ENCODE measurements at places on chromosomes 7 and 10.

DNA sequence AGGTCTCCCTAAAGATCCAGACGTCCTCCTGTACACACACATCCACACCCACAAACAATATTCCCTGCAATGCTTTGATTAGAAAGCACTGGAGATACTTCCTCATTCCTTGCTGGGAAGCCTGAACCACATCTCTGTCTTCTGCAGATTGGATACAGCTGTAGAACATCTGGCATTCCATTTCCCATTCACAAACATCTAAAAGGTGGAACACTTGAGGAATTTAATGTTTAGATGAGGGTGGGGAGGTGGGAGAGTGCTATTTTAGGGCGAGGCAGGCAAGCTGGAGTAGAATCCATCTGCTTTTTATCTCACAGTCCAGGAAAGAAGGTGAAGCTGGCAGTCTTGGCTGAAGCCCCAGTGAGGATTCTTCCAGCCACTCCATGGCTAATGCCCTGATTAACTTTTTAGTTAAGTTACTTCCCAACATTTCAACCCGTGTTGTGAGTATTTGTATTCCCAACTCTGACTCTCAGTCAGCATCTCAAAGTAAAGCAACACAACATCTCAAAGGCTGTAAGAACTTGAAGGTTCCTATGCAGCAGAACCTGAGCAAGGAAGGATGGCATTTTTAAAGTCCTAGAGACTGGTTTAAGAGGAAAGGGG, 46.1 kb downstream of the CYTH3 start:
- peak; percentile 46 for DNase-seq

GRCh38 chr10:105391670-105392351, 750.7 kb downstream of the SORCS3 start:
- no peak for DNase-seq

- no peak for DNase-seq
These were observed 28.0 kb upstream of the CTTNBP2 start for GRCh38 chr7:117901089-117901797.

GRCh38 chr10:22978918-22979317, 51.1 kb downstream of the ARMC3 start:
- DNase-seq = no peak

DNA sequence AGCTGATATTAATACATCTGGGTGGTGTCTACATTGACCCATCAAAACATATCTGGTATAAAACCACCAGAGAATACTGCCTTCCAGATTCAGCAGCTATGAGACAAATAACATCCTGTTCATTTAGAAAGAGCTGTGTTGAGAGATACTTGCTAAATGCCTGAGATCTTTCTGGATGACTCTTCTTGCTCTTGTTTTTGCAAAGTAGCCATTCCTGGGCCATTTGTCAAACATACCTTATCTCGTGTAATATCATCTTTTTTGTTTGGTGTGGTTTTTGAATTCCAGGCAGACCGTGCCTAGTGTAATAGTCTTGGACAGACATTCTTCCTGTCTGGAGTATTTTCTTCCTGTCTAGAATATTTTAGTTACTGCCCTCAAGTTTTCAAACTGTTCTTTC, 74.7 kb upstream of the PRR15 start:
- peak; percentile 81 for DNase-seq

DNA sequence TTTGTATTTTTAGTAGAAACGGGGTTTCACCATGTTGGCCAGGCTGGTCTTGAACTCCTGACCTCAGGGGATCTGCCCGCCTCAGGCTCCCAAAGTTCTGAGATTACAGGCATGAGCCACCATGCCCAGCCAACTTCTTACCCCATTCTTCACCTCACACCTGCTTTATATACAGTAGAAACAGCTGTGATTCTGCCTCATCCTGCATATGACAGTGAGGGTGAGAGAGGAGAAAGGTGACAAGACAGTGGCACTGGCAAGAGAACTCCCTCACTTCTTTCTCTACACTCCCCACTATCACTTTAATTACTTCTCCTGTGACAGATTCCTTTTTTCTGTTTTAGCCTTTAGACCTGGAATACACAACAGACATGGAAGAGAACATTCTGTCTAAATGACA, 61.8 kb upstream of the CAPZA2 start:
- no peak for DNase-seq

GRCh38 chr7:16739863-16740622, 13.5 kb upstream of the TSPAN13 start:
- peak; percentile 92 for DNase-seq

DNA sequence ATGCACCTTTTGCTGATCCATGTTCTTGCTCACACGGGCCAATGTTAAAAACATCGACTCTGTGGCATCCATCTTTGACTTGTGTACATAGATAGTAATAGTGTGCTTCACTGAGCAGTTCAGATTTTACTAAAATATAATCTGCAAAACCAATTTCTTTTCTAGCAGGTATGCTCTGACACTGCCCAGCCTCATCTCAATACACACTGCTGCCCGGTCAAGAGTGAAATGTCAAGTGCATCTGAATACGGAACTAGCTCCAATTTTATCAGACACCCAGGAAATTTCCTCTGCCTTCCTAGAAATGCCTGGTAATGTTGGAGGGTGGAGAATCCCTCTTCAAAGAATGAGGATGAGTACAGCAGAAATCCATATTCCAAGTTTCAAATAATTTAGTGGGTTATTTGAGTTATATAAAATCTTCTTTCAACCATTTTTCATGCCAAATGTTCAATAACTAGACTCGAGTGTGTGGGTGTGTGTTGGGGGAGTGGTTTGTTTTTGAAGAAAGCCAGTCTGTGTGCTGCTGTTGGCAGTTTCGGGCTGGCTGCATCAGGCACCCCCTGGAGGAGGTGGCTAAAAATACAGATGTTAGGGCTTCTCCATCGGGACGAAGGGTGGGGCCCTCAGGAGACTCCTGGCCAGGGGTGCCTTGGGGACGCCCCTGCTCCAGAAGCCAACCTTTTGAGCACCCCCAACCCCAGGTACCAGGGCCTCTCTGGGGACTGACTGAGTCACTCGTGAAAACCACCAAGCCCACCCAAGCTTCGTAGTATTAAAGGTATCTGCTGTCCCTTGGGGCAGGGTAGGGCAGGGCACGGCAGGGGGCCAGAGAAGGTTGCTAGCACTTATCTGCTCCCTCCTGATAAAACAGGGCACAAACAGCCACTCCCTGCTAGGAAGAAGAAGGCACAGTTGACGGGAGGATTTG, 15.4 kb downstream of the CTBP2 start:
- no peak for DNase-seq

- DNase-seq = peak; percentile 53
These were observed 181.5 kb upstream of the PLXNA4 start for GRCh38 chr7:132757783-132758182.

GRCh38 chr7:37527109-37527508, 78.4 kb upstream of the ELMO1 start:
- DNase-seq = no peak

DNA sequence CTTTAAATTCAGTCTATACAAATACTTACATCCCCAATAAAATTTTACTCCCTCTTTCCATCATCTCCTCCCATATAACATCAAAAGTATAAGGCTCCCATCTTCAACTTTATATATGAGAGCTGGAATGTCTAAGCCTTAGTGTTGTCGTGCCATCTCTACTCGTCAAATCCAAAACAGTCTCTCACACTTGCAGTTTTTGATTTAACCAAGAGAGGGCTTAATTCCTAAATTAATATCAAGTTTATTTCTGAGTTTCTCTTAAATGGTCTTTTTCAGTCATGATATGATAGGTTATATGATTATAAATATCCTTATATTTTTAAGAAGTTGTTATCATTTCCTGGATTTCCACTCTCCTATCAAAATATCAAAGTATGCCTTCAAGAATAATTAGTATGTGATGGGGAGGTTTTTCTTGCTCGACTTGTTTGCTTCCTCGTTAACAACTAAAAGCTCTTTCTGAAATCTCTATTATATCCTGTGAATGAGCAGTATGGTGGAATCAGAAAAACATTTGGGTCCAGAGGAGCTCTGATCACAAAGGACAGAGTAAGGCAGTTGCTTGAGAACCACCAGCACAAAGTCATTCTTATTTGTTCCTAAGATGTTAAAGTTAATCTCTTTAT, 12.5 kb upstream of the LIPK start:
- DNase-seq = no peak

- DNase-seq = no peak
These were observed 750.8 kb downstream of the REEP3 start for GRCh38 chr10:64271983-64272382.

- DNase-seq = no peak
These were observed 202.0 kb downstream of the POM121L12 start for GRCh38 chr7:53237344-53237913.

DNA sequence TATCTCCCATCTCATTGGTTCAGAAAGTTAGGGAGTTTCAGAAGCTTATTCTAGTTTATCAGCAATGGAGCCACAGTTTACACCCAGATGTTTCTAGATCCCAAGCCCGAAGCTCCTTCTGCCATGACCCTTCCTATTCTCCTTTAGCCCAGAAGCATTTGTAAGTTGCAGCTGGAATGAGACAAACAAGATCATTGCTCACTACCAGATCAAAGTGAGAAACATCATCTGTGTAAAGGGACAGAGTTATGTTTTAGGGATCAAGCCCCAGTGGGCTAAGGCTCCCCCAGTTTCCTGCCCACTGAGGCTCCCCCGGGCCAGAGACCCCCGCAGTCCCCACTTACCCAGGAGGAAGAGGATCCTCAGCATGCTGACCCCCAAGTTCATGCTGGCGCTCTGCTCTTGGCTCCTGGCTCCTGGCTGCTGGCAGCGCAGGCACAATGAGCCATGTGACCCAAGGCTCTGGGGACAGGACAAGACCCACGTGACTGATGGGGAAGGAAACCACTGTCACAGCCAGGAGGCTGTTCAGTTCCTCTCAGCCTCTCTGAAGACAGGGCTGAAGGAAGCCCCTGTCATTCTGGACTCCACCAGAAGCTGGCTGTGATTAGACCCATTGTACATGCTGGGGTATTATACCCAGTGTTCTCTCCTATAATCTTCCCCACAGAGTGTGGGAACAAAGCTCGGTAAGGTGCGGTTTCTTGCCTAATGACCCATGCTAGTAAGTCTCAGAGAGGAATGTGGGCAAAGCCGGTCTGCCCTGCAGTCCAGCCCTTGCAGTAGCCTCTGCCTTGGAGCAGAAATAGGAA, at the start of gene TMEM273:
TSS of gene TMEM273 (minus strand) at position 442 of the 812 bp plus-strand sequence. CDS start at position 387, 55 bp downstream.
- DNase-seq = peak; percentile 16

DNA sequence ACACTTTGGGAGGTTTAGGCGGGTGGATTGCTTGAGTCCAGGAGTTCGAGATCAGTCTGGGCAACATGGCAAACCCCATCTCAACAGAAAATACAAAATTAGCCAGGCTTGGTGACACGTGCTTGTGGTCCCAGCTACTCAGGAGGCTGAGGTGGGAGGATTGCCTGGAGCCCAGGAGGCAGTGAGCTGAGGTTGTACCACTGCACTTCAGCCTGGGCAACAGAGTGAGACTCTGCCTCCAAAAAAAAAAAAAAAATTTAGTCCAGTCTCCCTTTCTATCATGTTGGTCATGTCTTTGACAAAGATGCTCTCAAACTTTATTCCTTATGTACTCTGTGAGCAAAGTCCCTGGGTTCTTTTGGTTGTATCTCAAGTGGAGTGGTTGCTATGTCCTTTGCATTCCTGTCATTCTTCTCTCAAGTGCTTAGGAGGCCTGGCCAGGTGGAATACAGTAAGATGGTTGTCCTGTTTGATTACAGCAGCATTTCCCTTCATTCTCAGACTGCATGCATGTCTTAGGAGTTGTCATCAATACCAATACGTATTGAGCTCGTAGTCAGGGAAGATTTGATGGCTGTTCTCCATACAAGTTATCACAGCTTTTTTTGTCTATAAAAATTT, 85.7 kb downstream of the MMRN2 start:
- no peak for DNase-seq

- peak; percentile 87 for DNase-seq
These were observed at the start of gene CACNA2D1 for GRCh38 chr7:82443547-82444219. Gene CACNA2D1 (minus strand): TSS chr7:82443777.

DNA sequence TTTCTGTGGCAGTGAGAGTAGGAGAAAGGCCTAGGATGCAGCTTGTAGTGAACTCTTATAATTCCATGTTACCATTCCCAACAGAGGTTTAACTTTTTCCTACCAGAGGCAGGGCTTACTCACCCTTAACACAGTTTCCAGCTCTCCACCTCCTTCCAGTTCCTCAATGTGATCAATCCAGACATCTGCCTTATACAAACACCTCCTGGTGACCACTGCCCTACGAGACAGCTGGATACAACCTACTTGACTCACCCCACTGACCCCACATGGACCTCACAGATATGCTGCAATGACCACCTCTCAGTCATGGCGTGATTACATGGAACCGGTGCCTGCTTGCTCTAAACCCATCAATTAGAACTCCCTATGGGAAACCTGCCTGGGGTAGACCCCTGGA, 326.5 kb downstream of the TNS3 start:
- no peak for DNase-seq

DNA sequence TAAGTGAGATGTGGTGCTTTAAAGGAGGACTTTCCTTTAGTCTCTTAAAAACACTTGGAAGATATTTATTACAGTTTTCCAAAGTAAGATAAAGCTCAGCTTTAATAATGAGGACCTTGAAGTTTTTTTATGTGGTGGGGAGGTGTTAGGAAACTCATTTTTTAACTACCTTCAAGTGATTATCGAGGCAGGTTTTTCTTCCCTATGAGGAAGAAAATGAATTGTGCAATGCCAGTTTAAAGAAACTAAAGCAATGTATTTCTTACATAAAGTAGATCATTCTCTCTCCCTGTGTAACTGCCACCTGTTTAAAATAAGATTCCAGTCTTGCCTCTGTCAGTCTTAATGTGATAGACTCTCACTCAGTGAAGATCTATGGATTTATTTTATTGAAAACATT, 27.9 kb downstream of the ZEB1 start:
- DNase-seq = no peak

DNA sequence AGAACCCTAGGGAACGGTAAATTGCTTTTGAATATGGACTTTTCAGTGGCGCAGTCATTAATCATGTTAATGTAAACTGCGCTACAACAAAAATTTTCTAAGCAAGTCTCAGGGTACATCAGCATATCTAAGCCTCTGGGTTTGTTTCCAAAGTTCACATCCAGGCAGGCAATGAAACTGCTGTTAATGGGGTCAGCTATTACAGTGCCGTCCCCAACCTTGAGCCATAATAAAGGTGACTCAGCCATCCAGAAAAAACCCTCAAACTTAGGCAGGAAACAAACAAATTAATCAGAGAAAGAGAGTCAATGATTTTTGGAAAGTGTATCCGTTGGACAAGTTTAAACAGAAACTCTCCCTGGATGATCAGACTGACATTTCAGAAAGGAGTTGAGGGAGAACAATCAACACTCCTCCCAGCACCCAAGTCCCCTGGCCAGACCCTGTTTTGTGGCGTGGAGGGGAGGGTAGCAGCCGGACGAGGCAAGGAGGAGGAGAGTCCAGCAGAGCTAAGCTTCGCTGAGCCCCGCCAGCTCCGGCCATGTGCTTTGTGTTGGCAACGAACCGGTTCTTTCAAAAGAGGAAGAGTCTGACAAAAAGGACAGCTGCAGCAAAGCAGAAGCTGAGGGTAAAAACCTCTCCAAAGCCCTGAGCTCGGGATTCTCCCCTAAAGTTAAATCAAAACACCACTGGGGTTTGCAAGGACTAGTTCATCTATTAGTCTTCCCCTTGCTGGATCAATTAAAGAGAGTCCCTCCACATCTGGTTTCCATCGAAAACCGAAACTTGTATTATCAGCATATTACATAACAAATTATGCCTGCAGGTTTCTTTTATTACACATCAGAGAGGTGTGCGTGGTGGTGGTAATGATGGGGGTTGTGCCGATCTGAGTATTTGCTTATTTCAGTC, 3.6 kb downstream of the FAM53B start:
- no peak for DNase-seq

- no peak for DNase-seq
These were observed 365.3 kb downstream of the PARD3 start for GRCh38 chr10:34449836-34450235.
